ENCODE measurements at places on chromosomes 7 and 10. TPM values are rescaled to one million over a fixed set of nuclear protein-coding genes. Genes with fewer than 3 reads are reported as not detected.

Gene RAB19
- 1.6 TPM for total RNA-seq

Gene PMS2
- total RNA-seq, result 10.8 TPM

- no peak for DNase-seq
Measured at GRCh38 chr10:125041856-125042506, 100.1 kb downstream of the ZRANB1 start.

DNA sequence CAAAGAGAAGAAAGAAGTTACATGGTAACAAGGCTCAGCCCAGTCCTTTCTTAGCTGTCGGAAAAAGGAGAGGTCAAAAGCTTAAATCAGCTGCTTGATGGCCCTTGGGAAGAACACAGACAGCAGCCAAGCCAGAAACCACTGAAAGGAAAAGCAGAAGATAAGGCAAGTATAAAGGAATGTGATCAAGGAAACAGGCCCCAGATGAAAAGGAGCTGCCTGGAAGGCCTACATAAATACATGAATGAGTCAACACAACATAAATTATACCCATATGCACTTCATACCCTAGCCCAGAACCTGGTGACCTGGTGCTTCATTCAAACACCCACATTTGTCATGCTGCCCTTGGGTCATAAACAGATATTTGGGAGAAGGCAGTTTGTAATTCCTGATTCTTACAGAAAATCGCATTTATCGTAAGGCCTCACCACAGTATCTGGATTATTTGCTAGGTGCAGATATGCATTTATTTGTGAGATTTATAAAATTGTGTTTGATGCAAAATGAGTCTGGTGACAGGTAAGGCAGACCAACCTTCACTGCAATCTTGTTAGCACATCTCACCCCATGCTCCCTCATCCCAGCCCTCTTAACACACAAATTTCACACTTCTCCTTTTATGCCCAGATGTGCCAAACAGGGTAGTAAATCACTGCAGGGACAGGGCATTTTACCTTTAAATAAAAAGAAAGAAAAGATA, 94.9 kb upstream of the KCNIP2 start:
- DNase-seq, result no peak

DNA sequence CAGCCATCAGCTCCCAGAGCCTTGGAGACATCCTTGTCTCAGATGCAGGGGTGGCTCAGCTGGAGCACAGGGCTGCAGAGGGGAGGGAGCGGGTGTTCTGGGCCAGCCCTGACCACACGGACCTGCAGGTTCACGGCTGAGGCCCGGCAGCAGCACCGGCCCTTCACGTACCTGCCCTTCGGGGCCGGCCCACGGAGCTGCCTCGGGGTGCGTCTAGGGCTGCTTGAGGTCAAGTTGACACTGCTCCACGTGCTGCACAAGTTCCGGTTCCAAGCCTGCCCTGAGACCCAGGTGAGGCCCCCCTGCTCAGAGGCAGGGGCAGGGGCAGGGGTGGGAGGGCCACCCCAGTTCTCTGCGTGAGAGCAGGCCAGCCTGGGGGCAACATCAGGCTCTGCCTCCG, 45.2 kb downstream of the PARP12 start:
- no peak for DNase-seq

DNA sequence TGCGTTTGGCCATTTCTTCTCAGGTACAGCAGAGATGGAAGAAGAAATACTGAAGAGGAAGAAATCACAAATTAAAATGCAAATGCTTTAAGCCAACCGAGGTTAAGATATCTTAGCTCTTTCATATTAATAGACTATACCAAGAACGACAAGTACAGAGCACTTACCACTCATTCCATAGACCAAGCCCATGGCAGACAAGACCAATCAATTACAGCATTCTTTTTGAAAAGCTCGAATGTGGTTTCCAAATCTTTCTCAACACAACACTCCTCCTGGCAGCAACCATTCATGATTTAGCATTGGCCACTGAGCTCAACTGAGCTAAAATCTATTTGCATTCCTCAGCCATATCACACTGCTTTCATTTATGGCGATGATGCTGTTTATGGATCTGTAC, 2.7 kb downstream of the ASAH2 start:
- DNase-seq, result no peak

Gene ATP5MK
- total RNA-seq, result 107 TPM

Gene MARVELD1
- total RNA-seq, result 0.52 TPM

Gene TMEM270
- total RNA-seq, result not detected

GRCh38 chr10:112307358-112308124, 24.3 kb downstream of the TECTB start:
- DNase-seq, result peak; percentile 2

Gene MET
- 0.14 TPM for total RNA-seq

DNA sequence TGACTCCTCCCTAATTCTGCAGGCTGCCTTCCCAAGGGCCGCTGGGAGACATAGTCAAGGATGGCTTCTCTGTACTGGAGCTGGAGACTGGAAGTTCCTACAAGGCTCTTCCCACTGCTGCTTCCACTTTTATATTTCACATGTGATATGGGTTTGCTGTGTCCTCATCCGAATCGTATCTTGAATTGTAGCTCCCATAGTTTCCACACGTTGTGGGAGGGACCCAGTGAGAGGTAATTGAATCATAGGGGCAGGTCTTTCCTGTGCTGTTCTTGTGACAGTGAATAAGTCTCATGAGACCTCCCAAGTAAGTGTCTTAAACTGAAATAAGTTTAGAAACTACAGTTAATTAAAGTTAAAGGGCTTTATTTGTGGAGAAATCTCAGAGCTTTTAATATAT, 47.0 kb upstream of the BICC1 start:
- no peak for DNase-seq

Gene UNCX
- total RNA-seq, result not detected

Gene CAV1
- not detected for total RNA-seq

DNA sequence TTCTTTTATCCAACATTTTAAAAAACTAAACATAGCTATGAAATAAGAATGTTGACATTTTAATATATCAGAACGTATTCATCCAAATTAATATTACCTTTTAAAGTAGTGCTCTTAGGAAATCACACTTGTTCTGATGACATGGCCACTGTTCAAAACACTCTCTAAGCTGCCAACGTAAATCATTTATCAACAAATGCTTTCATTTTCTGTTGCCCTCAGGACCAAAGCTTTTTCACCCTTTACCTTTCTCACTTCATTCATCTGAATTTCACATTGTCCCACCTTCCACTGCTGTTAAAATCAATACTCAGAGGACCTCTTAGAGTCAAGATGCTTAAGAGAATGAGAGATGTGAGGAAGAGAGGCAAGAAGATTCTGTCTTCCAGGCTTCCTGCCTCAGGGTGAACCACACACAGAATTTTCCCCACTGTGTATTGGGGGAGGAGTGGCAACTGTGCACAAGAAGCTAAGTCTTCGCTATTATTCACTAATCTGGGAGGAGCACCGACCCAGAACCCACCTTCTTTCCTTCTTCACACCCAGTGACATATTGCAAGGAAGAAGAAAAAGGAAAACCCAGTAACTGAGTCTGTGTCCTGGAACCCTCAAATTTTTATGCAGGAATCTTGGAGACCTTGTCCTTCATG, 21.0 kb downstream of the HIBADH start:
- DNase-seq, result no peak

GRCh38 chr7:47782792-47783191, 165.5 kb downstream of the PKD1L1 start:
- DNase-seq, result no peak

Gene ACHE
- 0.22 TPM for total RNA-seq

GRCh38 chr10:72306215-72306760, 32.6 kb downstream of the DDIT4 start:
- DNase-seq, result no peak

GRCh38 chr7:94061326-94061725, 57.2 kb upstream of the BET1 start:
- DNase-seq, result no peak

Gene TMEM236
- total RNA-seq, result 0.06 TPM

Gene GPR26
- total RNA-seq, result not detected

GRCh38 chr7:27723085-27723484, 16.9 kb upstream of the TAX1BP1 start:
- DNase-seq, result no peak

GRCh38 chr10:7408291-7409044, 2.4 kb downstream of the SFMBT2 start:
- DNase-seq, result peak; percentile 29

Gene NEUROG3
- not detected for total RNA-seq

DNA sequence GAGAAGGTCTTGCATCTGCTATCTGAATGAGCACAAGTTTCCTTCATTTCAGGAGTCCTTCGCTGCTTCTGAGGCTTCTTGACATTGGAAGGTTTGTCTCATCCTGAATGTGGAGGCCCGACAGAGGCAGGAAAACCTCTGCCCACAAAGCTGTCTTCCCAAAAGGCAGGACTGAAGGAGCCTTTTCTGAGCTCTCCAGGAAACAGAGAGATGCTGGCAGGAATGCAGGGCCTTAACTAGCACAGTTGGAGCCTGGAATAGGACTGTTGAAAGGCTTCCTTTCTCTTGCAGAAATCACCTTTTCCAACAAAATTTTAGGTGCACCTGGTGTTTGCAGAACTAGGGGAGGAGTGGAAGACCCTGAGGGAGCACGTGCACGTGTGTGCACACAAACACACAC, 637.4 kb upstream of the MKI67 start:
- no peak for DNase-seq

Gene SMO
- not detected for total RNA-seq

Gene OR2A7
- 5.4 TPM for total RNA-seq

DNA sequence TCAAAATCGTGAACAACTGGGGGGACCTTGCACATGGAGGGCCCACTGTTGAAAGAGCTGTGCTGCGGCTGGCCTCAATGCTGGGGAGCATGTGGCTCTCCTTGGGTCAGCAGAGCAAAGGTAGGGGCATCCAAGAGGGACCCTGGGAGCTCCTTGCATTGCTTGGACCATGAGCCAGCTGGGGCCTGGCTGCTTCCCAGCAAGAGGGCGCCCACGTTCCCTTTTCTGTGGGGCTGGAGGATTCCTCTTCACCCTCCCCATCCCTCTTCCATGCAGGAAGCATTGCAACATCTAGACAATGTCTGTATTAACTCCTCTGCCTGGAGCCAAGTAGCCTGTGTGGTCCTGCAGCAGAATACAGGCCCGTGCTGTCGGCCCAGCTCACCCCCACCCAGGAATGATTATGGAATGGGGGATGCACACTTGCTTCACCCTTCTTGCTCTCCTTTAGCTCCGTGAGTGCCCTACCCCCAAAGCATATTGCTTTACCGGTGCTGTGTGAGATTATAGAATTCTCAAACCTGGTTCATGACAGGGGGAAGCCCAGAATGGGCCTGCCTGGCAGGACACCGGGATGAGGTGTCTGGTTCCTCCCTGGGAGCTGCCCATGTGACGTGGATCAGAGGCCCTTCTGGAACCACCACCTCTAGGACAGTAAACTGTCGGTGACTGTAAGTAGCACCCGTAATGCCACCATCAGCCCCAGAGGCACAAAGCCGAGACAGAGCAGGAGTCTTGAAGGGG, 61.9 kb downstream of the SYPL1 start:
- DNase-seq, result no peak

- no peak for DNase-seq
Measured at GRCh38 chr7:156184164-156184563, 371.9 kb upstream of the SHH start.

Gene CTAGE15
- 0.47 TPM for total RNA-seq

Gene ABCC2
- 3.4 TPM for total RNA-seq

- no peak for DNase-seq
Measured at GRCh38 chr10:32388258-32389027, 41.5 kb upstream of the EPC1 start.

Gene UCMA
- not detected for total RNA-seq

- no peak for DNase-seq
Measured at GRCh38 chr7:132897093-132897687, 184.7 kb downstream of the CHCHD3 start.

DNA sequence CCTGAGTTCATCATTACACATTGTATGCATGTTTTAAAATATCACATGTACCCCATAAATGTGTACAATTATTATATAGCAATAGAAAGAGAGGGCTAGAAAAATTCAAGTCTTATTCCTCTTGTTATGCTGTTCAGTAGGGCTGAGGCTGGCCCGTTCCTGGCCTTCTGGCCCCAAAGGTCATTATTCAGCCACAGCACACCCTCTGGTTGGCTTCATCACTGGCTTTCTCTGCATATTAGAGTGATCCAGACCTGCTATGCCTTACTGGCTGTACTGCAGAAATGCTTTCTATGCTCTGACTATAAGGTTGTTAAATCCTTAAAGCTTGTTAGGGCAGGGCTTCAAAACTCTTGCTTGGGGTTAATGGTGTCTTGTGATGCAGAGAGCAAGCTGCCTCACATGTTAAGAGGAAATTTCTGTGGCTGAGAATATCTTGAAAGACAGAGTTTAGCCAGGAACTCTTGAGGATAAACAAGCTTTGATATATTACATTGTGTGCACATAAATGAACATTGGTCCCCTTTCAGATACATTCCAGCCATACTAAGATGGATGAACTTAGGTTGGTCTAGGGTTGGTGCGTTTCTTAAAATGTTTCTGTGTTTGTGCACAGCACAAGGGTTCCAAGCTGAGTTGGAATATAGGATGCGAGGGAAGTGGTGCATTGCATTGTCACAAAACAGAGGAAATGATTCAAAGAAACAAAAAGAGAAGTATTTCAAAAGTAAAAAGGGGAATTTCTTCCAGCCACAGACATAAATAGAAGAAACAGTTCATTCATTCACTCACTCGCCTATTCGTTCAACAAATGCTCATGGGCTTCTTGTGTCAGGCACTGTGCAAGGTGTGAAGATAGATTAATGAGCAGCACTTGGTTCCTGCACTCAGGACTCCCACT, 61.6 kb upstream of the WDR11 start:
- no peak for DNase-seq

GRCh38 chr7:78714356-78714755, 739.1 kb downstream of the MAGI2 start:
- no peak for DNase-seq

Gene PTPRN2
- total RNA-seq, result 0.44 TPM

DNA sequence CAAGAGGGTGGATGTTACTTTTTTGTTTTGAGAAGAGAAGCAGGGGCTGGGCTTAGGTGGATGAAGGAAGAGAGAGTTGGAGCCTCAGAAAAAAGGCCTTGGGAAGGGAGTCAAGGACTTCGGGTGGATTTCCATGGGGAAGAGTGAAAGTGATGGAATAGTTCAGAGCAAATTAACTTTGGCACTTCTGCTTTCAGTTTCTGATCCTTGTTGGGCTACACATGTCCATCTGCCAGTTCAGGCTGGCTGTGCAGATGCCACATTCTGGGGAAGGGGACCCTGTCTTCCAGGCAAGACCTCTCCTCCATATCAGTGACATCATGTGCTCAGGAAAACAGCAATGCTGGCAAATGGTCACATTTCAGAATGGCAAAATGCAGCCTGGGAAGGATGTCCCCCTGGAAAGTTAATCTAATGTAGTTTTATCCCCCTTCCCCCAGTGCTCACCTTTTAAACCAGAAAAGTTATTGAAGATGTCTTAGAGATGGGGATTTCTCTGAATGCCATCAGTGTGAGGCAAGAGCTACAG, 86.0 kb downstream of the WDFY4 start:
- DNase-seq, result no peak

Gene GIMAP6
- 14.9 TPM for total RNA-seq

Gene GOLGA7B
- 4.5 TPM for total RNA-seq

- DNase-seq, result no peak
Measured at GRCh38 chr7:99615989-99616358, 772 bp upstream of the ZSCAN25 start.

- no peak for DNase-seq
Measured at GRCh38 chr7:136194878-136195277, 217.7 kb upstream of the MTPN start.

Gene EGFR
- not detected for total RNA-seq

- no peak for DNase-seq
Measured at GRCh38 chr10:78937800-78938694, 130.7 kb upstream of the ZMIZ1 start.

- DNase-seq, result no peak
Measured at GRCh38 chr7:30915005-30915601, 3.5 kb downstream of the AQP1 start.

All from CD4-positive, alpha-beta T cell (primary cell).